ENCODE measurements at places on chromosomes 1 and 21.

DNA sequence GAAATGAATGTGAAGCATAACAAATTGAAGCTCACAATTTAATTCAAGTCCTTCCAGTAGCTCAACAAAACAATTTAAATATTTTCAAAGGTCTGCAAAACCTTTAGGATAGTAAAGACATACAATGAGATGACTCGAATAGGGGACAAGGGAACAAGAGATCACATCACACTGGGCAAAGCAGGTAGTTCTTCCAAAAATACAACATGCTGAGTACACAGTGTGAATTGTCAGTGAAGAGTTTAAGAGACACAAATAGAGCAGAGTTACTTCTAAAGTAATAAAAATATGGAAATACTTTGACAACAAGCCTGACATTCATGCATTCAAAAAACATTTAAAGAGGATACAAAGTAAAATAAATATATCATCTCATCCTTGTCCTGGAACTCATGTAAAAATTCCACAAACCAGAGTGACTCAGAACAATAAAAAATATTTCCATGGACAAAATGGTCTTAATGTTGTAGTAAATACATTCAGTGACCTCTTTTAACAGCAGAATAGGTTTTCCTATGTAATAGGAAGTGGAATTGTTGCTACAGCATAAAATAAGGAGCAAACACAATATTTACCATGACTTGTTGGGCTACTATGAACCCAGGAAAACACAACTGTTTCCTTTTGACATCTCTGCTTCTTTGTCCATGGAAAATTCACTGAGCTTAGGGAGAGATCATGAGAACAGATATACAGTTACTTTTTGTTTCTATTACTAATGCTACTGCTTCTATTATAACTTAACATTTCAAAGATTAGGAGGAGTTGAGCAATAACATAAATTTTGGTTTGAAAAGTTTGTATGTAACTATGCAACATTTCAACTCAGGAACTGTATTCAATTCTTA, 83.7 kb upstream of the BCL10 start:
- no peak for DNase-seq

- no peak for DNase-seq
Observed at GRCh38 chr1:168368131-168368530, 87.5 kb downstream of the TBX19 start.

DNA sequence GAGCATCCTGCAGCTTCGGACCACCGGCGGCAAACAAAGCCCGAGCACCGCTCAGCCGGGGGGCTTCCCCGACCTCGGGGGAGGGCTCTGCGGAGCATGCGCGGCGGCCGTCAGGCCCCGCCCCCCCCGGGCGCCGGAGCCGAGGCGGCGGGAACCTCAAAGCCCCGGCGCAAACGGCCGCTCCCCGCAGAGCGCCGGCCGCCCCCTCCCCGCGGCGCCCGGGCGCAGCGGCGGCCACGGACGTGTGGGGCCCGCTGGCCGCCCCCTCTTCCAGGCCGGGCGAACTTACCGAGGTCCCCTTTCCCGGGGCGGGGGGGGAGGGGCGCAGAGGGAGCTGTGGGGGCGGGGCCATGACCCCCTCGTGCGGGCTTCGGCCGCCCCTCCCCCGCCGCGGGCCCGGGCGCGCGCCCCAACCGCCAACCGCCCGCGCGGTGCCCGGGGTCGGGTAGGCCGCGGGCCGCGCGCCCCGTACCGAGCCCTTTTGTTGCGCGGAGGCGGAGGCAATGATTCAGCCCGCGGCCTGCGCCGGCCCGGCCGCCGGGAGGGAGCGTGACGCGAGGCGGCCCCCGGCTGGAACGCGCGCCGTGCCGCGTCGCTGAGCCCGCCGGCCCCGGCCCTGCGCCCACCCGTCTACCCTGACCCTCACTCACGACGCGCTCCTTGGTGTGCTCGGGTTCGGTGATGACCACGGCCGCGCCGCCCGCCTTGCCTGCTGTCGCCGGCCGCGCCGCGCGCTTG, 1.7 kb downstream of the RCC2 start:
- peak; percentile 20 for DNase-seq

GRCh38 chr1:165539306-165539705, 4.5 kb upstream of the LRRC52 start:
- DNase-seq: no peak

- DNase-seq: no peak
Observed at GRCh38 chr1:119779869-119780356, 11.2 kb upstream of the HMGCS2 start.

DNA sequence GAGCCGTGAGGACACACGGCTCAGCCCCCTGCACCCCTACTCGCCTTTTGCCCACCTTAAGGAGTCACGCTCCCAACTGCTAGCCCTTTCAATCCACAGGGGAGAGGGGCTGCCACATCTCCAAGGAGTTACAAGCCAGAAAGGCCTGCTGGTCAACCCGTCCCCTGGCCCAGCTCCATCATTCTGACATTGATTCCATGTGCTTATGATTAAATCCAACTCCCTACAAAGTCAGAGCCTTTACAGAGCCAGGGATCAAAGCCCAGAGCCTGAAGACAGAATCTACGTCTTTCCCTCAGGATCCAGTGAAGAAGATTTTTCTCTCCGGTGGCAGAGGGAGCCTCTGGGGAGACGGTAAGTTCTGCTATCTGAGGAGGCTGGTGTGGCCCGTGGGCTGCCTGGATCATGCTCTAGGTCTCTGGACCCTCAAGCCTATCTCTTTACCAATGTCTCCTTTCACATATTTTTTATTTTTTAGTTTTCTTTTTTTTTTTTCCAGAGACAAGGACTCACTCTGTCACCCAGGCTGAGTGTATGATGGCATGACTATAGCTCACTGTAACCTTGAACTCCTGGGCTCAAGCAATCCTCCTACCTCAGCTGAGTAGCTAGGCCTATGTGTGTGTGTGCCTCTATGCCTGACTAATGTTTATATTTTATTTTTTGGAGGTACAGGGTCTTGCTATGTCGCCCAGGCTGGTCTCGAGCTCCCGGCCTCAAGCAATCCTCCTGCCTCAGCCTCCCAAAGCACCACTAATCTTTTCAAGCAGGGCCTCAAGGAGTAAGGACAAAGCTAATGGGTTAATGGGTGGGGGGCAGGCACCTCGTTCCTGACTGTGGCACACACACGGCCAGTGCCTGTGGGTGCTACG, 61.3 kb downstream of the SLC66A1 start:
- no peak for DNase-seq

DNA sequence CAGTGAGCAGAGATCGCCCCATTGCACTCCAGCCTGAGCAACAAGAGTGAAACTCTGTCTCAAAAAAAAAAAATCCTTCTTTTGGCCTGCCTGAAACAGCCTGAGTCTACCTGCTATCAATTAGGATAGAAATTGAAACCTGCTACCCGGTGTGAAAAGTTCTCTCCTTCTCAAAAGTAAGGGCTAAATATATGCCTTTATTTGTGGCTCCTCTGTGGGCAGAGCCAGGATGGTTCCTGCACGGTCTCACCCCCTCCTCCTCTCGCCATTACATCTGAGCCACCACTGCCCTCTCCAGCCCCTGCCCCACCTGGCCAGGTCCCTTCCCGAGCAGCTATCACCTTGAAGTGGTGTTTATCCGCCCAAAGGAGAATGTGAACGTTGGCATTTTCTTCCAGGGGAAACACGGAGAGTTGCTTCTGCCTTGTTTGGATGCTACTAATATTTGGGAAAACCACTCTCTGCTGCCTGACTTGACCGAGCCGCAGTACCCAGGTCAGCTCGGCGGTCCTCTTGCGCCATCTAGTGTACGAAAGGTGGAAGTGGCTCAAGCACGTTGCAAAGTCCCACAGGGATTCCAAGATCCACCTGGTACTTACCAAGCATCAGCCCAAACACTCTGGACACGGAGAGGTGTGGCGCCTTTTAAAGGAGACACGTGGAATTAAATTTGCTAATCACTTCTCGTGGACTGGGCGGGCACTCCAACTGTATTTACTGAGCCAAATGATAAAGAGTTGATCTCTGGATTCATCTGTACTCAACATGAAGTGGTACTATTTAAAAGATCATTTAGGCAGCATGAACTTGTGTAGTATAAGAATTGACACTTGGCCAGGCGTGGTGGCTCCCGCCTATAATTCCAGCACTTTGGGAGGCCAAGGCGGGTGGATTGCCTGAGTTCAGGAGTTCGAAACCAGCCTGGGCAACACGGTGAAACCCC, 31.9 kb downstream of the SETD4 start:
- DNase-seq: peak; percentile 40

DNA sequence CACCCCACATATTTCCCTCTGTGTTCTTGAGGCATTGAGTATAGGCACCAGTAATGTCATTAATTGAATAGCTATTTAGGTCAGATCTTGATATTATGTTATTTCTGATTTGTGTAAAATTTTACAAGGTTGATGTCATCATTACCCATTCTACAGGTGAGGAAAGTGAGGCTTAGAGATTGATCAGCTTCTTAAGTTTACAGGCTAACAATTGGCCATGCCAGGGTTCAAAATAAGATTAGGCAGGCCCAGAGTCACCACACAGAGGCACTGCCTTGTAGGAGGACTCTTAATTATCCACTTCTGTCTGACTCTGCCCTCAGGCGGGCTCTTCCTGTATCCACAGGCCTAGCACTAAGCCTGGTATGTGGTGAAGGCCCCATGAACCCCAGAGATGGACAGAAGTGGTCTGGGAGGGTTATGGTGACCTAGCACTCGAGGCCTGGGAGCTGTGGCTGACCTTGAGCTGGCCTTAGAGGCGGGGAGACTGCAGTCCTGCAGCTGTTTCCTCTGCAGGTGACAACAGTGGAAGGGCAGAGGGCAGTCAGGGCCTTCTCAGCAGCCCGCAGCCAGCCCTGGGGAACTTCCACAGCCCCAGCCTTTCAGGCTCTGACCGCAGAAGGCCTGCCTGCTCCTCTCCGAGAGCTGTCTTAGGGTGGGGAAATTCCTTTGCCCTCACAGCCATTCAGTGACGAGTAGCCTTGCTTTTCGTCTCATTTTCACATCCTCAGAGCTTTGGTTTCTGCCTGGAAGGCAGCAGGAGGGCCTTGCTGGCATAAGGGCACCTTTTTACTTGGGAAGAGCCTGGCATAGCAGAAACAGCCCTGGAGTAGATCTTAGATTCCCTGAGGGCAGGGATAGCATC, 12.2 kb downstream of the ZDHHC18 start:
- no peak for DNase-seq

DNA sequence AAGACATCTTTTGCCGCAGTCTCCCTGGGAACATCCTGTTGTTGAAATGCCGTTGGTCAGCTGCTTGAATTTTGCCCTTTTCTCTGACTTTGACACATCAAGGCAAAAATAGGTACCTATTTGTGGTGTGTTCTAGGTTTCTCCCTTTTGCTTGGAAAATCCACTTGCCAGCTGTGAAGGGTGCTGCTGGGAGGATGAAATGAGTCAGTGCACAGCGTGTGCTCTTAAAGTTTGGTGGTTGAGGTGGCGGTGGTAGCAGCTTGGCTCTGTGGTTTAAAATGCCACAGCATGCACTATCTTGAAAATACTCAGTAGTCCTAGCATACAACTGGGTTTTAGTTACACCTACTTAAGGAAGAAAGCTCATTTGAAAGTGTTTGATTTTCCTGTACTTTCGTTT, 183.8 kb downstream of the DHRS3 start:
- peak; percentile 67 for DNase-seq

- no peak for DNase-seq
Observed at GRCh38 chr1:43853161-43853921, 80.3 kb upstream of the ARTN start.

DNA sequence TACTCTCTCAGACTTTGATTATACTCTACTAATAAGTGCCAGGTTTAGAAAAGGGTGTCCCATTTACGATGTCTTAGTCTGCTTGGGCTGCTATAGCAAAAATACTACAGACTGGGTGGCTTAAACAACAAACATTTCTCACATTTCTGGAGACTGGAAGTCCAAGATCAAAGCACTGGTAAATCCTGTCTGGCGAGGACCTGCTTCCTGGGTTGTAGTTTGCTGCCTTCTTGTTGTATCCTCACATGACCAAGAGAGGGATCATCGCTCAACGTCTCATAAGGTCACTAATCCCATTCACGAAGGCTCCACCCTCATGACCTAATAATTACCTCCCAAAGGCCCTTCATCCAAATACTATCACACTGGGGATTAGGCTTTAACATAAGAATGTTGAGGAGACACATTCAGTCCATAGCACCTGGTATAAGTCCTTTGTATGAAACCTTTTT, 12.0 kb downstream of the PRDX6 start:
- DNase-seq: no peak

DNA sequence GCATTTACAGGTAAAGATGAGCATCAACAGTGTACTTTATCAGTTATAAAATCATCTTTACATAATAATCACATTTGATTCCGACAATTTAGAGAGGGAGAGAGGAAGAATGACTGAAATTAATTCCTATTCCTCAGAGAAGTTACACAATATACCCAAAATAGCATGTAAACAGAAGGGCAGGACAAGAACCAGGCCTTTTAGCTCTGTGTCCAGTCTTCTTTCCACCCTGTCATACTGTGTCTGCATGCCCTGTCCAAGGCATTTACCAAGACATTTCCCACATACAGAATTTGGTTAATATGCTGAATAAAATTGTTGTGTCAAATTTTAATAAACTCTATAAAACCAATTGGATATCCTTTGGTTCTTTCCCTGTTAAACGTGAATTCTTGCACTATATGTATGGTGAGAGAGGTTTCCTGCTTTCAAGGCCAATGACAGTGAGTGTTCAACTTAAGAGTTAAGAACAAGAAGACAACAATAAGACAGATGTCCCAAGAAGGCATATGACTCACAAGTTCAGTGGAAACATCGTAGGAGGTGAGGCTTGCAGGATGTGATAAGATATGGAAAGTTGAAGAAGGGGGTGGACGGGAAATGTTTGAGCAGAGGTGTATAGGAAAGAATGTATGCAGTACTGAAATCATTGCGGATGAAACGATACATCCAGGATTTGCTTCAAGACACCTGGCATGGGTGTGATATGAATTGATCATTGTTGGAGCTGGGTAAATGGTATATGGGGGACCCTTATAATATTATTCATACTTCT, 20.8 kb downstream of the LRRC8B start:
- DNase-seq: no peak

- DNase-seq: no peak
Observed at GRCh38 chr1:89827902-89828301, 7.1 kb downstream of the LRRC8D start.

DNA sequence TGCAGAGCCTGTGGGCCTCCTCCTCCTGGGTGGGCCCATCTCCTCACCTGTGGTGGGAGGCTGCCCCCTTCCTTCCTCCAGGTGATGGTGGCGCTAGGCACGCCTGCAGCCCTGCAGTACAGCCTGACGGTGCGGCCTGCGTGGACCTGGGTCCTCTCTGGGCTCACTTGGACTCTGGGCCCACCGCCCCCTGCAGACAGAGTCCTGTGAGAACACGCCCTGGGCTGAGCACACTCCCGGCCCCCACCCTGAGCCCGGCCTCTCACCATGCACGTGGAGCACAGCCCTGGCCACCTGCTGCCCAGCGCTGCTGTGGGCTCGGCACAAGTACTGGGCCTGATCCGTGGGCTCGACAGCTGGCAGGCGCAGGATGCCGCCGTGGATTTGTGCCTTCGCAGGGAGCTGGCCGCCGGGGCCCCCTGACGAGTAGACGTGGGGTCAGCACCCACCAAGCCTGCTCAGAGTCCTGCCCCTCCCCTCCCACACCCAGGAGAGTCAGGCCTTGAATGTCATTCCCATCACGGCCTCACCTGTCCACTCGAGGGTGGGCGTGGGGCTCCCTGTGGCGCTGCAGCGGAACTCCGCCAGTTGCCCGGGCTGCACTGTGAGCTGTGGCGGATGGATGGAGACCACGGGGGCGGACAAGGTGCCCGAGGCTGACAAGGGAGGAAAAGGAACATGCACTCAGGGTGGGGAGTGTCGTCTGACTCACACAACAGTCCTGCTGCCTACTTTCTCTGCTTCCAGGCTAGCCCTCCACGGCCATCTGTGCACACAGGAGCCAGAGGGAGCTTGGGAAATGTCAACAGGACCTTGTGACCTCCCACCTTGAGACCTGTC, 43.4 kb downstream of the LDLRAD2 start:
- no peak for DNase-seq

- no peak for DNase-seq
Observed at GRCh38 chr1:238318294-238319110, 427.8 kb upstream of the ZP4 start.

All from stimulated activated CD4-positive, alpha-beta T cell treated with anti-CD3 and anti-CD28 coated beads, Interleukin-12 subunit alpha, Interleukin-12 subunit beta, amount 100 ng/mL, for 48 hours (primary cell).